ENCODE measurements at places on chromosomes 11 and 22.

GRCh38 chr11:60377401-60378136 lies 763 bp upstream of the MS4A7 start:
- DNase-seq = no peak

DNA sequence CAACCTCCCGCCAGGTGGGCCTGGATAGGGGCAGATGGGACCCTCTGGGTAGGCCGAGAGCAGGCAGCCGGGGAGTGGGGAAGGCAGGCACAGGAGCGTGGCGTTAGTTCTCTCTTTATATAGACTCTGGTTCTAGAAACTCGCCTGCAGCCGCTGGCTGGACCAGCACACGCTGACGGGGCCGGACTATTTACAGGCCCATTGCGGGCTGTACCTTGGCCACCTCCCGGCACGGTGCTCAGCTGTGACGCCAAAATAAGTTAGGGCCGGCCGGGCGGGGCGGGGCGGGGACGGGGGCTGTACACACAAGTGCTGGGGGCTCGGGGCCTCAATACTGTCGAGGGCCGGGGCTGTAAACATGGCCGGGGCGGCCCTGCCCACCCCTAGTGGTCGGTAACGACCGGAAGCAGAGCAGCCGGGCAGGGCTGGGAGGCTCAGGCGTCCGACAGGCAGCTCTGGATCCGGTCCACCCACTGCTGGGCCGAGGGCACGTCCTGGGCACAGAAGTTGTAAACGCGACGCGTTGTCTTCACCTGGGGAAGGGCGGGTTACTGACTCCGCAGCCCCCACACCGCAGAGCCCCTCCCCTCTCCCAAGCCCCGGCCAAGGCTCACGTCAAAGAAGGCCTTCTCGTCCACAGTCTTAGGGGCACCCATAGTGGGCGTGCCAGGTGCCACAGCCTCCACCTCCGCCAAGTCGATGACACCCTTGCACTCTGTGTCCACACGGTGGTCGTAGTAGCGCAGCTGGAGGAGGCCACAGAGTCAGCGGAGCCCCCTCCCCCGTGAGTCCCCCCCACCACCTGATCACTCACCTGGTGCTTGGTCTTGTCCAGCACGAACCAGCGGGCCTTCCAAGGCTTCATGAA lies 27.9 kb downstream of the SBF1 start:
- no peak for DNase-seq

DNA sequence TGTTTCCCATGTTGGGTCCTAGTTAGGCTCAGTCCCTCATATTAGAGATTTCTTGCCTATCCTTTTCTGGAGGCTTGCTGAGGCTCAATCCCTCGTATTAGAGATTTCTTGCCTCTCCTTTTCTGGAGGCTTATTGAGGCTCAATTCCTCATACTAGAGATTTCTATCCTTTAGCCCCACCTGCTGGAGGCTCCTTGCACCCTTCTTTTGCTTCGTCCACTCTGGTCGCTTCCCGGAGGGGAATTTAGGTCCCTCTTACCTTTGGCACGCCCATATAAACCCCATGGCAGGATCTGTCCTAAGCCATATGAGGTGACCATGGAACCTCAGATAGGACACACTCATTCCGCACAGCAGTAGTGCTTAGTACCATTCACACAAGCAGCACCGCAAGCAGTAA lies 15.9 kb downstream of the CYP2D6 start:
- no peak for DNase-seq

- DNase-seq = no peak
Measured at GRCh38 chr22:49586873-49587272, 240.8 kb downstream of the BRD1 start.

DNA sequence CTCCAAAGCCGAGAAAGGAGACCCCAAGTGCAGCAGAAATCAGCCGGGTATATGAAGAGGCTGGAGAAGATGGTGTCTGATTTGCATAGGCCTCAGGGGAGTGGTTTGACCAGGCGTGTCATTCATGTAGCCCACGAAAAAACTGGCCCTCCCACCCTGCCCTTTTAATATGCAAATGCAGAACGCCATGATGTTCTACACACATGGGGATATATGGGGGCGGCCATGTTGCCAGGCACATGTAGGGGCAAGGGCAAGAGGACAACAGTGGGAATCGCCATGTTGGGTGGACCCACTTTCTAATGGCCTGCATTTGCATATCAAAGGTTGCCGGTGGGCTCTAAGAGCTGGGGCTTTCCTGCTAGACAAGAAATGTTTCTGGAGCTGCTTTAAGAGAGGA lies 86.4 kb downstream of the ISX start:
- DNase-seq = no peak

- no peak for DNase-seq
Measured at GRCh38 chr11:107707807-107708206, 4.0 kb downstream of the SLN start.

DNA sequence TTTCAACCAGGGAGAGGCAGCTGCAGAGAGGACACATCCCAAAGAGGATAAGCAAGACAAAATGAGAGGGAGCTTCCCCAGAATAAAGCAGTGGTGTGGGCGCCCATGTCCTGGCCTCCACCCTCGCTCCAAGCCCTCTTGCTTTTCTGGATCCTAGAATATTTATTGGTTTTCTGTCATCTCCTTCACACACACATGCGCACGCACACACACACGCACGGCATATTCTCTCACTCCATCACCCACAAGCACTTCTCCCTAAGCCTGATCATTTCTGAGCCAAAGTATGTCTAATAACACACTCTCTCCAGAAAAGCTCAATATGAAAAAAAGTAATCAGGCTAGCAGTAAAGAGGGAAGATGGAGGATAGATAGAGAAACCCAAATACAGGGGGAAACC lies 7.6 kb downstream of the IGSF9B start:
- DNase-seq = no peak

DNA sequence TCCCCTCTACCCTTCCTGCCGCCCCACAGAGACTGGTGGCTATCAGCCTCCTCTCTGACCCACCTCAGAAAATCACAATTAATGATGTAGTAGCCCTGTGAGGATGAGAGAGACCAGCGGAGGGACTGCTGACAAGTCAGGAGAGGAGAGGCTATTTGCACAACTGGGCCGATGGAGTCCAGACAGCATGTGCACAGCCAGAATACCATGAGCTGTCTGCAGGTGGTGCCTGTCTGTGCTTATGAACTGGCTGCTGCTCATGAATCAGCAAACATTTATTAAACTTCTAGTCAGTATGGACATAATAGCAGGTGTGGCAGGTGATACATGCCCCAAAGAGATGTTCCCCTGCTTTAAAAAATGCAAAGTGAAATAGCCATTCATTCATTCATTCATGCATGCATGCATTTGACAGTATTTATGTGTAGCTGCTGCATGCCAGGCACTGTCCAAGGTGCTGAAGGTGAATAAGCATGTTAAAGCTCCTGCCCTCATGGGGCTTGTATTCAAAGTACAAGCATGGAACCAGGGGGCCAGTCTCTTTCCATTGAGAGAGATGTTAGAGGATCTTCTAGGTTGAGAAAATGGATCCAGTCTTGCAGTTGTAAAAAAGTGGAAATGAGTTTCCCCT lies 141.3 kb downstream of the GRIK4 start:
- DNase-seq = no peak

DNA sequence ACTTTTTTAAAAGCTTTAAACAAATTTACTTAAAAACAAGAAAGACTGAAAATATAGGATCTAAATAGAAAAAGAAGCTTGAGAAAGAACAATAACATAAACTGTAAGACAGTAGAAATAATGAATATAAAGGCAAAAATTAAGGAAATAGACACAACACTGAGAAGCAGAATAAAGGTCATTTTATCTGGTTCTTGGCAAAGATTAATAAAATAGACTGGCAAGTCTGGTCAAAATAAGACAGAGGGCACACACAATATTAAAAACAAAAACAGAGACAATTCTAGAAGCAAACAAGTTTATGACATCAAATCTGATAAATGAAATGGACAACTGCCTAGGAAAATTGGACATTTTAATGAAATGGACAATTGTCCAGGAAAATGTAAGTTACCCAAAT lies 105.8 kb downstream of the ATG16L2 start:
- no peak for DNase-seq

- peak; percentile 83 for DNase-seq
Measured at GRCh38 chr11:106986261-106986660, 32.0 kb downstream of the GUCY1A2 start.

DNA sequence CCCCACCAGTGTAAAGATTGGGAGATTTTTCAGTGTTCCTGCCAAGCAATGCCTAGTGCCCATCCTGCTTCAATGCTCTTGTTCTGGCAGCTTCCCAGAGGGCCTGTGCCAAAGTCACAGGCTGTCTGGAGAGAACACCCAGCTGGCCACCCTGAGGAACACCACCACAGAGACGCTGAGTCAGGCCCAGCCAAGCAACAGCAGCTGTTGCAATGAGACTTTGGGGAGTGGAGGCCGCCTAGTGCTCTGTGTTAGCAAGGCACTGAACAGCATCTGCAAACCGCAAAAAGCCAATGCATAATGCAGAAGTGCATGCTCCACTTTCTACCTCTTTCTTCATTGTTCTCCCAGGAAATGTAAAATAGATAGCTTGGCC lies 168.1 kb downstream of the NXPE2 start:
- DNase-seq = peak; percentile 80

GRCh38 chr11:111388420-111388819 lies 9.3 kb upstream of the POU2AF1 start:
- peak; percentile 30 for DNase-seq

DNA sequence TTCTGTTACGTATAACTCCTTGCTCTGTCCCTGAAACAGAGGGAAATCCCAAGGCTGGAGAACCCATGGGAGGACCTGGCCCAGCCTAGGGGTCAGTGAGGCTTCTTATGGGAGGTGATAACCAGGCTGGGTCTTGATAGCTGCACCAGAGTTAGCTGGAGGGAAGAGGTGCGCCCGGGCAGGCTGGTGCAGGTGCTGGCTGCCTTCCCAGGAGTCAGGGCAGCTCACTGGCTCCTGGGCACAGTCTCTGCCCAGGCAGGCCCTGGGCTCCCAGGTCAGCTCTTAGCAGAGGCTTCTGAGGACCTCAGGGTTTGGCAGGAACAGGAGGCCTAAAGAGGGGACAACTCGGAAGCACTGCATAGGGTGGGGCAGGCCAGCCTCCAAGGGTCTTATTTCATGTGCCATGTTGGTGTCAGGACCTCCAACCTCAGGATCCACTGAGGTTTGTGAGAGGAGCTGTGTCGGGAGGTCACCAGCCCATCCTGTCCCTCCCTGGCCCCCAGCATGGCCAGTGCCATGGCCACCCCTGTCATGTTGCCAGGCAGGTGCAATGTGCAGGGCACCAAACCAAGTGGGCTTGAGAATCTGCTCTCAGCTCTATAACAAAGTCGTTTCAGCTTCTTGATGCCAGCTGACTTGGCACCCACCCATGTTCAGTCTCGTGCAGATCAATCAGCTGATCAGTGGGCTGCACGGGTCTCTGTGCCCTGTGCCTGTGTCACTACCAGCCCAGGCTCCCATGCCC lies 20.5 kb upstream of the CELSR1 start:
- no peak for DNase-seq

DNA sequence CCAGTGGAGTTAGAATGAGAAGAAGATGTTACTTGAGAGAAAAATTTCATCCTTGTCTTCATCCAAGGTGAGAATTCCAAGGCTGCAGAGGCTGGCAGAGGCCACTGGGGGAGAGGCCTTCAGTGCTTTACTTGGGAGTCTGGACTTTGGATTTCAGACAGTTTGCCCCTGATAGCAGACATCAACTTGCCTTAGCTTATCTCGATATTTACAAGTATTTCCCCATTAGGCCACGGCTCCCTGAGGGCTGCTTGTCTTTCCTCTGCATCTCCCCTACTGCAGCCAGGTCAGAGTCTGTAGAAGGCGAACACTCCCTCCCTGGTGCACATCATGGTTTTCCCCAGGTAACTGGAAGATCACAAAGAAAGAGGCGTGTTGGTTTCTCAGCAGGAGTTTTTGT lies 29.9 kb upstream of the BSX start:
- DNase-seq = no peak

GRCh38 chr11:119344291-119345010 lies 2.1 kb downstream of the MFRP start:
- peak; percentile 71 for DNase-seq

- no peak for DNase-seq
Measured at GRCh38 chr11:36191941-36192340, 97.3 kb downstream of the COMMD9 start.

DNA sequence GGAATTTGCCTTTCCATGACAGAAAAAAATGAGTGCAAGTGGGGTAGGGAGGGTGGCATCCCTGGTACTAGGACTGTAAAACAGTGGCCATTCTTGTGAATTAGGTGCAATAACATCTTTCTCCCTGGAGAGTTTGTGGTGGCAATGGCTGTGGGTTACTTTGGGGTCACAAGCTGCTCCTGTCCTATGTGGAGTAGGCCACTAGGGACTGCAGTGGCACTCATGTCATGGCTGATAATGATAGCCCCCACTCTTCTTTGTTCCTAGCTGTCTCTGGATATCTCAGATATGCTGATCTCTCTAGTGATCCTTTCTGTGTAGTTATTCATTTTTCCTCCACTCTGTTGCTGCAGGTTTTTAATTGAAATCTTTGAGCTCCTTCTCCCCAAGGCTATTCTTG lies 270.5 kb upstream of the CHORDC1 start:
- no peak for DNase-seq

GRCh38 chr11:125348674-125349309 lies 147.3 kb downstream of the FEZ1 start:
- peak; percentile 33 for DNase-seq

DNA sequence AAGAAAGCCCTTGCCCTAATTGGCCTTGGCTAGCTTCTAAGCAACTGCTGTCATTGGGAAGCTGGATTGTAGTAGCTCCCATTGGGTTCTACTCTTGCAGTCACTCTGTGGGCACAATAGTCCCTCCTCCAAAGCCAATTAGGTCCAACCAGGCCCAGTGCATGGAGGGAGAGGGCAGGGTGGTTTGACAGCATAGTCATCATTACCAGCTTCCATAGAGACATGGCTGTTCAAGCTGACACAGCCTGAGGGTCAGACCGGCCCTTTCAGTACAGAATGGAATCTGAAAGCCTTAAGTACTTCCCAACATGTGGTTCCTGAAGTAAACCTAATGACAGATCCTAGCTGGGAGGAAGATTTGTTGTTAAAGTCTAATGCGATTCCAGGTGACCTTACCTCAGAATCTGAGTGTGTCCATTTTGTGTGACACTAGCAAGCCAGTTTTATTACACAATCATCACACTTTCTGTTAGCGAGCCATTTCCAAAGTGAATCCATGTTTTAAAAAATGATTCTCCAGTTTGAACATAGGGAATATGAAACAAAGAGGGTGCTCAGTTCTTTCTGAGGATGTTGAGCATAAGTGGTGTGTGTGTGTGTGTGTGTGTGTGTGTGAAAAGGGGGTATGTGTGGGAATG lies 6.9 kb downstream of the PLET1 start:
- no peak for DNase-seq

GRCh38 chr11:12860827-12861226 lies 148.3 kb upstream of the RASSF10 start:
- DNase-seq = no peak

GRCh38 chr11:39205236-39205995 lies 2254.0 kb downstream of the LRRC4C start:
- no peak for DNase-seq

- DNase-seq = peak; percentile 58
Measured at GRCh38 chr11:67372993-67373647, at the start of gene CLCF1. TSS of gene CLCF1 (minus strand) at chr11:67373598. CDS start at chr11:67373539, 59 bp downstream.

GRCh38 chr11:1235306-1235900 lies 12.5 kb downstream of the MUC5B start:
- DNase-seq = peak; percentile 0

GRCh38 chr22:42967933-42968332 lies 47.0 kb downstream of the PACSIN2 start:
- DNase-seq = no peak

GRCh38 chr11:128949791-128950454 lies 7.3 kb upstream of the TP53AIP1 start:
- peak; percentile 39 for DNase-seq
